ENCODE measurements at places on chromosomes 13 and 19.

DNA sequence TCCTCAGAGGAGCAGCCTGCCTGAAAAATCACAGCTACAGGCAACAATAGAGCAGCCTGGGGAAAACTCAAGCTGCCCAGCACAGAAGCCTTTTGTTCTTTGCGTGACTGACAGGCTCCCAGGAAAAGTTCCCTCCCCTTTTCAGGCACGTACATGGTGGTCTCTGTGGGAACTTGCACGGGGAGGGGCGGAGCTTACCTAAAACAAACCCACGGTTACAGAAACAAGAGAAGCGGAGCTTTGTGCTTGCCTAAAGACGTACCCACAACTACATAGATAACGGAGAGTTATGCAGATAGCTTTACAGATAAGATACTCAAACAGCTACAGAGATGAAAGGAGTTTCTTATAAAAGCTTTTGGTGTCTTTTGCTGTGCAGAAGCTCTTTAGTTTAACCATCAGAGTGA, 11.4 kb downstream of the ETFB start:
- no peak for DNase-seq

DNA sequence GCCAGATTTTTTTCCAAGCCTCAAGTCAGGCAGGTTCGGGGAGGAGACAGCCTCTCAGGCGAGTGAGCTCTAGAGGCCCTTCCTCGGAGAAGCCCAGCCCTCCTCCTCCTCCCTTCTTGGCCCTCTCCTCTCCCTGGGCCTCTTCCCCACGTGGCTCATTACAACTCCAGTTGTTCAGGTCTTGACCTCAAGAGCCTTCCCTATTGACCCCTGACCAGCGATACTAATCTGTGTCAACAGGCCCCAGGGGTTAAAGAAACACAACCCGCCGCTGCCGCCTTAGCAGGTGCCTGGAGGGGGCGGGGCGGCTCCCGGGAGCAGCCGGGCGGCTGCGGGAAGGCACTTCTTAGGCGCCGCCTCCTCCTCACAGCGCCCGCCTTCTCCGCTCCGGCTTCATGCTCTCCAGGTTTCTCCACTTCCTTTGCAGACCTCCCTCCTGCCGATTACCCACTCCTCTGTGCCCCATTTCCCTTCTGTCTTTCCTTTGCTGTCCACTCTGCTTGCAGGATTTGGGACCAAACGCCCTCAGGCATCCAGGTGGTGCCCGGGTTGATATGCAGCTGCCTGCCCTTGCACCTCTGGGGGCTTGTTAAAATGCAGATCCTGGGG, 51.0 kb downstream of the LYL1 start:
- DNase-seq = peak; percentile 61

DNA sequence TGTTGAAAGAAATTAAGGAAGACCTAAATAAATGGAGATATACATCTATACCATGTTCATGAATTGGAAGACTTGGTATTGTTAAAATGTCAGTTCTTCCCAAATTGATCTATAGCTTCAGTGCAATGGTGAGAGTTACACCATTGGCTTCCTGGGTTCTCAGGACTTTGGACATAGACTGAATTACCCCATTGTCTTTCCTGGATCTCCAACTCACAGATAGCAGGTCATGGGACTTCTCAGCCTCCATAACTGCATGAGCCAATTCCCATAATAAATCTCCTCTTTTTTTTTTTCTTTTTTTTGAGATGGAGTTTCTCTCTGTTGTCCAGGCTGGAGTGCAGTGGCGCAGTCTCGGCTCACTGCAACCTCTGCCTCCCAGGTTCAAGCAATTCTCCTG, 38.7 kb downstream of the CCNE1 start:
- no peak for DNase-seq

DNA sequence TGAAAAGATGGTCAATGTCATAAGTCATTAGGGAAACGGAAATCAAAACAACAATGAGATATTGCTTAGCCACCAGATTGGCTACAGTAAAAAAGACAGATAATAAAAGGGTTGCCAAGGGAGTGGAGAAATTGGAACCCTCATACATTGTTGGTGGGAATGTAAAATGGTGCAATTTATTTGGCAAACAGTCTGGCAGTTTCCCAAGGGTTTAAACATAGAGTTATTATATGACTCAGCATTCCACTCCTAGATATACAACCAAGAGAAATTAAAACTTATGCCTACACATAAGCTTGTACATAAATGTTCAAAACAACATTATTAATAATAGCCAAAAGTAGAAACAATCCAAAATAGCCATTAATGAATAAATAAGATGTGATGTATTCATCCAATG, 9.9 kb upstream of the ZNF227 start:
- DNase-seq = no peak

DNA sequence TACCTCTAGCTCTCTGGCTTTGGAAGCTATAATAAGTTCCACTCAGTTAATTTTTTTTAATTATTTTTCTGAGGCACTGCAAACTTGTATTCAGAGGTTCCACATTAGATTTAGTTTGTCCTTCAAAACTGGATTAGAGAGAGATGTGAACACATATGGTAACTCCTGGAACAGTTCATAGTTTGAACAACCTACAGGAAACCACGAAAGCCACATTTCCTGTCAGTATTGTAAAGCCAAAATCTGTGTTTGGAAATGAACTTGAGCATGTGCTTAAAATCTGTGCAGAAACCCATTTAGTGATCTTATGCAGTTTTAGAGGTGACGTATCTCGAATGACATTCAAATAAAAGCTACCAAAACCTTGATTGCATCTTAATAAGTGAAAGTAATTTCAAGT, 1952.0 kb downstream of the OLFM4 start:
- DNase-seq = no peak

- DNase-seq = no peak
These were observed 915.9 kb downstream of the UQCRFS1 start for GRCh38 chr19:28297036-28297435.

DNA sequence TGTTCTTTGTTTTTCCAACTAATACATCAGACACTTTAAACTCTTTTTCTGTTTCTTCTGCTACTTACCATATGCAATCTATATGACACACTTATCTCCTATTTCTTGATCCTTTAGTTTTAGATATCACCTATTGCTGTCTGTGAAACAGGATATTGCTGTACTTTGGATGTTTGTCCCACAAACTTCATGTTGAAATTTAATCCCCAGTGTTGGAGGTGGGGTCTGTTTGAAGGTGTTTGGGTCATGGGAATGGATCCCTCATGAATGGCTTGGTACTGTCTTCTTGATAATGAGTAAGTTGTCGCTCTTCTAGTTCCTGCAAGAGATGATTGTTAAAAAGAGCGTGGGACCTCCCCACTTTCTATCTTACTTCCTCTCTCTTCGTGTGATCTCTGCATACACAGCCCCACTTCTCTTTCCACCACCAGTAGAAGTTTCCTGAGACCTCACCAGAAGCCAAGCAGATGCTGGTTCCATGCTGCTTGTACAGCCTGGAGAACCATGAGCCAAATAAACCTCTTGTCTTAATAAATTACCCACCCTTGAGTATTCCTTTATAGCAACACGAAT, 244.2 kb downstream of the NHLRC3 start:
- peak; percentile 42 for DNase-seq

DNA sequence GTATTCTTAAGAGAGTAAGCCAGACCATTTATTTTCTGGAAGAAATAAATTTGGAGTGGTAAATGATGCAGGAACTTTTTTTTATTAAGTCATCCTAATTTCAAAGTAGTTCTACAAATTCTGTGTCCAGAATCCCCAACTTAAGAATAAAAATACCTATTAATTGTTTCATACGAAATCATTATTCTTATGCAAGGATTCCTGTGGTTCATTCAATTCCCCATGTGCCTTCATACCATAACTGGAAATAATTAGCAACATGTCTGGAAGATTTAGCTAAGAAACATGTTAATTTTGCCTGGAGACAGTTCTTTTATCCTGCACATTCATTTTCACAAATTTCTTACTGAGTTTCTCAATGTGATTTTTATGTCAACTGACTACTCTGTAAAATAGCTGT, 408.6 kb downstream of the PCDH9 start:
- DNase-seq = no peak

DNA sequence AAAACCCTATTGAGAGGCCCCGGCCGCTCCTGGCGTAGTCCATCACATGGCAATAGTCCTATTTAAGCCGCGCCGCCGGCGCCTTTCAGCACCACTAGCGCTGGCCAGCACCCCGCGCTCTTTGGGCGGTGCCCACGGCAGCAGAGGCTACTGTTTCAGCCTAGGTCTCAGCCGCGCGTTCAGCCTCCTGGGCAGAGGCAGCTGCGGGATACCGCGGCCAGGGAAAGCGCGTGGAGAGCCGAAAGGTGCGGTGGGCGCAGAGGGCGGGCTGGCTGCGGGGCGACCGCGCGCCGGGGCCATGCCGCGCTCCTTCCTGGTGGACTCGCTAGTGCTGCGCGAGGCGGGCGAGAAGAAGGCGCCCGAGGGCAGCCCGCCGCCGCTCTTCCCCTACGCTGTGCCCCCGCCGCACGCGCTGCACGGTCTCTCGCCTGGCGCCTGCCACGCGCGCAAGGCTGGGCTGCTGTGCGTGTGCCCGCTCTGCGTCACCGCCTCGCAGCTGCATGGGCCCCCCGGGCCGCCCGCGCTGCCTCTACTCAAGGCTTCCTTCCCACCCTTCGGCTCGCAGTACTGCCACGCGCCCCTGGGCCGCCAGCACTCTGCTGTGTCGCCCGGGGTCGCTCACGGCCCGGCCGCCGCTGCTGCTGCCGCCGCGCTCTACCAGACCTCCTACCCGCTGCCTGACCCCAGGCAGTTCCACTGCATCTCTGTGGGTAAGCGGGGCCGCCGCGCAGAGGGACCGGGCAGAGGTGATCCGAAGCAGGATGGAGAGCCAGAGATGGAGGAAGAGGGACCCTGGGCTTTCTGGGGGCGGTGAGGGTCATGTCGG, at the start of gene GSX1:
GSX1 (plus strand) TSS at position 91 of the 826 bp plus-strand sequence; CDS start at position 299, 208 bp downstream.
- DNase-seq = peak; percentile 68

GRCh38 chr19:980133-980998, 3.8 kb upstream of the WDR18 start:
- DNase-seq = peak; percentile 44

DNA sequence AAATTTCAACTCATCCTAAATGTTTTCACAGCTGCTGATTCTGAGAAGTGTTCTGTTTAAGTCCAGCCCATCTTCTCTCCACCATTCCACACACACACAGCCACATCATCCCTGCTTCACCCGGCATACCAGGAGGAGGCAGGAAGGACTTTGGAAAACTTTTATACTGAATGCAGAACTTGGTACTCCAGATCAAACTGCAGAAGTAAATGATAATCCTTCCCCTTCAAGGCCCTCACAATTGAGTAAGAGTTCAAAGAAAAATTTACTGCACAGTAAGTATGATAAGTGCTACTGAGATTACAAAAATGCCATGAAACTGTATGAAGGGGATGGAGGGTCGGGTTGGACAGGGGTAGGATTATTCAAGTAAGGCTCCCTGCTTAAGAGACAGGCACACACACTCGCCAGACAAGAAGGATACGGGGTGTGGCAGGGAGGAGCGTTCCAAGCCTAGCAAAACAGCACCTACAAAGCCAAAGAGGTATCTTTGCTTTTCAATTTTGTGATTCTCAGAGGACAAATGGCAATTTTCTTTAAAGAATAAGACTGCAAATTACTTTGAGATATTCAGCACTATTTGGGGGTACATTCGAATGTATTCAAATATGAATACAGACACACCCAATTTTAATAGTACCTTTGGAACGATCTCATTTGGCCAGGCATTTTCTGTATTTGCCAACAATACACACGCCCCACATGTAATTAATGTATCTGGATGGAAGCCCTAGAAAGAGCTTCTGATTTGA, 2.5 kb downstream of the USP12 start:
- DNase-seq = peak; percentile 28

GRCh38 chr13:31605076-31605860, 134.1 kb upstream of the RXFP2 start:
- DNase-seq = no peak
